ENCODE measurements at places on chromosomes 12 and 14.

DNA sequence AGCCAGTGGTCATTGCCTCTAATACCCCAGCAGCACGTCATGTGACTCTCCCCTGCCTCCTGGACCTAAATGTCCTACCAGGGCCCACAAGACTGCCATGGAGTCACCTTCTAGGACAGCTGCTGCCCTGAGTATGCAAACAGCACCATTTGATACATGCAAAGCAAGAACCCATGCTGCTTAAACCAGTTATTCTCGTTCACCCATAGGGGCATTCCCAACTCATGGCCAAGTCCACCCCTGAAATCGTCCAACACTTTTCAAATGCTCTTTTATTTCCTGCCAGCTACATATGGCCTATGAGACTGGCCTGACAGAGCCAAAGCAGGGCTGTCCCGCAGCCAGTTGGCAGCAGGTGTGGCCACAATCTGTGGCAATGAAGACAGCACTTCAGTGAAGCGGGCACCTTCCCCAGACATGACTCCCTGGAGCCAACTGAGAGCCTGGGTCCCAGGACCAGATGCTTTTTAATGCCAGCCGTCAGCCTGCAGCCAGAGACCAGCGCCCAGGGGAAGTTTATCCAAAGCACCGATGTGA is 99.9 kb downstream of the BCAT1 start:
- no peak for DNase-seq

GRCh38 chr12:92989715-92990484 is 60.8 kb upstream of the EEA1 start:
- no peak for DNase-seq

DNA sequence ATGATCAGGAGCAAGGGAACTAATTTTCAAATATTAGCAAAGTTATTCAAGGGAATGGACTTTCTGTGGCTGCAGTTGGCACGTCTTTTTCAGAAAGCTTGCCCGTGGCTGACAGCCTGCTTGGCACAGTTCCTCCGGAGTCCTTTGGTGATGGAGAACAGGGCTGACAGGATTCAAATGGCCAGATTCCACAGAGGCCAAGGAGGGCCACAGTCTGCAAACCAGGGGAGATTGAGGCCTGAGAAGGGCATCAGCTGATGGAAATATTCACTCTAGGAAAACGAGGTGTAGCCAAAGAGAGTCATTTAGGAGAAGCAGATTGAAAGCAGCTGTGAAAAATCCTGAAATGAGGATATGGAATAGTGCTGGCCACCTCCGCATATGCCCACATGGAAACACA is 178.3 kb downstream of the EMP1 start:
- no peak for DNase-seq

DNA sequence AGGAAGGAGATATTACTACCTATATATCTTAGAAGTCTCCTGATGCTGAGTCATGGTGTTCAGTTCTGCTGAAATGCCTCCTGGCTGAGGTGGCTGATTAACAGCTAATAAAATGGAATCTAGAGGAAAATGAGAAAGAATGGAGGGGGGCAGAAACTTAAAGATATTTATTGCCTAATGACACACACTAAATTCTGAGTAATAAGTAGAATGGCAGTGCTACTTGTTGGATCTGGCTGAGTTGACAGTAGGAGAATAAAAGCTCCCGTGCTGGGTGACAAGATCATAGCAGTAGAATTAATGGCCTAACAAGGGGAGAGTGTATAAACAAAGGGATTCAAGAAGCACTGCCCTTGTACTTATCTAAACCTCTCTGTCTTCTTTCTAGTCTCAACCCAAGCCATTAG is 137.5 kb downstream of the CNTN1 start:
- no peak for DNase-seq

GRCh38 chr14:23631702-23632460 is 4.3 kb upstream of the DHRS2 start:
- no peak for DNase-seq

DNA sequence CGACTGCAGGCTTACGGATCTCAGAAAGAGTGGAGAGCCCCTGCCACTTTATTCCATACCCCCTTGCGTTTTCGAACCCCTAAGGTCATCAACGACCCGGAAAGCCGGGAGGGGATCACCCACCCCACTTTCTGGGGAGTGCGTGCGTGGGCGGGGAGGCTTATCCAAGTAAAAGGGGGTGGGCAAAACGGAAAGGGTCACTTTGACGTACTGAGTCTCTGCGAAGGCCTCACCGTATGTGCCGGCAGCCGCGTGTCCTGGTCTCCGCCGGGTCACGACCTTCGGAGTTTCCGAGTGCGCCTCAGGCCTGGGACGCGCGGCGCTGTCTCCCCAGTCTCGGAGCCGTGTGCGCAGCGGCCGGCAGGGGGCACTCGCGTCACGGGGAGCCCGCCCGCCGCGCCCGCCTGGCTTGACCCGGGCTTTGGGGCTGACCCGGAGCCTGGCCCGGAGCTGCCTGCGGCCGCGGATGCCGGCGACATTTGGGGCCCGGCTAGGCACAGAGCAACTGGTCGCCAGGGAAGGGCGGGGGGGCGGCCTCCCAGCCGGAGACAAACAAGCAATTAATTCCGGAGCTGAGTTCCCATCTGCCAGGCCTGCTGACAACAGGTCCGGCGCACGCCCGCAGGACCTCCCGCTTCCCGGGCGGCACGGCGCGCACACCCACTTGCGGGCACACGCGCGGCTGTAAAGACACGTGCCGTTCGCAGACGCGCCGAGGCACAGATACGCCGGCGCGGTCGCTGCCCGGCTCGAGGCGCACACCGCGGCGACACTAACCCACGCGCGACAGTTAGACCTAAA is 890 bp upstream of the KIF26A start:
- no peak for DNase-seq

DNA sequence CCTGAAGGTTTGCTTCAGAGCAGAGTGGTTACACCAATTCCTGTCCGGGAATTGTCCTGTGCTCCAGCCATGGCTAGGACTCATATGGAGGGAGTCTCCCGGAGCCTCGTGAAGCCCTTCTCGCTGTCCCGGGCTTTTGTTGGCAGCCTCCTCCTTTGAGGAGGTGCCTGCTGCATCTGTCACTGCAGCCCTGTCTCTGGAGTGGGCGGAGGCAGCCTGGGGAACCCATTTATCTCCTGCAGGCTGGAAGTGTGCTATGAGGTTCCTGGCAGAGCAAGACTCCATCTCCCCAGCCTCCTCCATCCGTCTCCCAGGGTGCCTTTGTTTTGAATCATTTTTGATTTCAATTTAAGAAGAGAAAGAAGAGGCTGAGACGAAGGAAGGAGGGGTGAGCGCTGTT is 355.3 kb downstream of the GLT1D1 start:
- no peak for DNase-seq

DNA sequence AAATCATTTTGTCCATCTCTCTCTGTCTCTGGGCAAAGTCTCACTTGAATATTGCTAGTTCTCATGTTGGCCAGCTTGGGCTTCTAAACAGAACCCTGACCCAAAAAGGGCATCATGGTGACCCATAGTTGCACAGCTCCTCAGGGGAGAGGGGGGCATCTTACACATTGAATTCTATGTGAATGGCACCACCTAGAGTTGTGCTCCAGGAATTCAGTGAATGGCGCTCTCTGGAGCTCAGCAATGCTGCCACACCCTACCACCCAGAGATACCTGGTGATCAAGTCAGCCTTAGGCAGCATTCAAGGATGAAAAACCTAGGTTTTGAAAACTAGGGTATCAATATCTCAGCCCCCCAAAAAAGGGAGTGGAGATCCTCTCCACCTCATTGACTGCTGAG is 50.6 kb downstream of the SMUG1 start:
- no peak for DNase-seq

DNA sequence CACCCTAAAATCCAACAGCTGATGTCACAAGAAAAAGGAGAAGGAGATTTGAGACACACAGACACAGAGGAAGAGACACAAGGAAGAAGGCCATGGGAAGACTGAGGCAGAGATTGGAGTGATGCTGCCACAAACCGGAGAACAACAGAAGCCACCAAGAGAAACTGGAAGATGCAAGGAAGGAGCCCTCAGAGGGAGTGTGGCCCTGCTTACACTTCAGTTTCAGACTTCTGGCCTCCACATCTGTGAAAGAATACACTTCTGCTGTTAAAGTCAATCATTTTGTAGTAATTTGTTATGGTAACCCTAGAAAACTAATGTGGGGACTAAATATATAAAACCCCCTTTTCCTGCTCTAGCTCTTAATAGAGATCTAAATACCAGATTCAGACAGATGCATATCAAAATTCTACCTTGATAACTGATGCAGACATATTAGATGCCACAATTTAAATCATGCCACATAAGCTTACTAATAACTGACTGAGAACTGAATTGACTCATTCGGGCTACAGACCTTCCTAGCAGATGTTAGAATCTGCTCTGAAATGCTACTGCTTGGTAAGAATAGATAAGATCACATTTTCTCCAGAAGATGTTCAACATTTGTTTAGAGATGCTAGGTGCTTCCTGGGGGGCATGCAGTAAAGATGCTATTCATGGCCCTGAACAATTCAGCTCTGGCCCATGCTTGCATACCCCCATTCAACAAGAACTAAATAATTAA is 113.1 kb upstream of the CCND2 start:
- no peak for DNase-seq

DNA sequence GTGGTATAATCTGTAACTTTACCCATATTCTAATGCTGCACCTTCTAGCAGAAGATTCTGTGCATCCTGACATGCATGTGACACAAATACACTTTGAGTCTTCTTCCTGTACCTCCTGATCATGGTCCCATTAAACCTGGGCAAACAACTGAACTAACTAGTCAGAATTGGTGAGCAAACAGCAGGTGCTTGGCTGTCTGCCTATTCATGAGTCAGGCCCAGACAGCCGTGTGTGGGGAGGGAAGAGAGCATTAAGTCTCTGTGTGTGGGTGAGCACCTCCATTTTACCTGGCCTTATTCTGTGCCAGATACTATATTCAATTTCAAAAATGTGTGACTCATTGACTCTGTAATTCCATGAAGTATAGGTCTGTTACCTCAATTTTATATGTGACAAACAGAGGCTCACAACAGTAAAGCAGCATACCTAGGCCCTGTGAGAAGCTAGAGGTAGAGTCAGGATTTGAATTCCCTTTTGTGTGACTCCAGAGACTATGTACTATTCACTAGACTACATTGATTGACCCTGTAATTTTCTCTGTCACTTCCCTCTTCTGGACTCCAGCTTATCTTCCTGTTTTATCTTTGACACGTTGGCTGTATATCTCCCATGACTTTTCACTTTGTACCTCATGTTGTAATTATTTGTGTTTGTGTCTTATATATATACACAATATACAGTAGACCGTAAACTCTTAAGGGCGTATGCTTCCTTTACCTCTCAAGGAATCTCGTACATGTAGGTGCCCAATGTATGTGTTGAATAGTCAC is 32.2 kb downstream of the SUSD6 start:
- no peak for DNase-seq

DNA sequence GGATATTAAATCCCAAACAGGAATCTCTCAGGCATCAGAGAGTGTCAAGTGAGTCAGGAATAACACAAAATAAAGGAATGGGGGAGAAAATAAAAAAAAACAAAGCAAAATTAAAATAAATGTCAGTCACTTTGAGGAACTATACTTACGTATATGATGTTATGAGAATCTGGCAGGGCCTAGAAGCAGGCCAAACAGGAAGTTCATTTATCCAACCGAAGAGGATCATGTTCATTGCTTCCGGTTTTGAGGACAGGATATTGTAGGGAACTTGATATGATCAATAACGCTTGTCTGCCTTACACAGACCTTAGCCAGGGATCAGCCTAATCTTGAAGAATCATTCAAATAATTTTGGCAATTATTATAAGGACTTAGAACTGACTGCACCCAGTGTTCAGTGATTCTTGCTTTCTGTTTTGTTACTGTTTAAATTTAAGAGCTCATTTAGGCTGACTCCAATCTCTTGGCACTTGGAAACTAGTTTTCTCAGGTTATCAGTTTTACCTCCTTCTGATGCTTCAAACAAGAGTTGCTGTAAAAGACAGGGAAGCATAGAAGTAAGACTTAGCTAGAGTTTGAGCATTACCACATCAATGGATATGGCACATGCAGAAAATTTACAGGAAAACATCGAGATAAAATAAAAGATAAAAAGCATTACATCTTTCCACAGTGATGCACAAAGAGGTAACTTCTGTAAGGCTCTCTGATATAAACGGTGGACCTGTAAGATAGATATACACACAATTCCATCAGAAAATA is 53.4 kb downstream of the ZFC3H1 start:
- no peak for DNase-seq

DNA sequence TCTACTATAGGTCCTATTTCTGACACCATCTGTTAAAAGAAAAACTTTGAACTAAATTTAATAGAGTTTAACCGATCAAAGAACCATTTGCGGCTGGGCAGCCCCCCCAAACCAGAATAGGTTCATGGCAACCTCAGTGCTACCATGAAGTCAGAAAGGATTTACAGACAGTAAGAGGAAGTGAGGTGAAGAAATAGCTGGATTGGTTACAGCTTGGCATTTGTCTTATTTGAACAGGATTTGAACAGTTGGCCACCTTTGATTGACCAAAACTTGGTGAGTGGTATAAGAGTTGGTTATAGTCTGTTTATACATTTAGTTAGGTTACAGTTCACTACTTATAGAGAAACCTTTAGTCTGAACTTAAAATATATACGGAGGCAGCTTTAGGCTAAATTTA is 88.9 kb downstream of the TXNDC16 start:
- no peak for DNase-seq
